SK-N-MC (cell line): ENCODE measurements at places on chromosomes 13 and 19.

GRCh38 chr19:52034051-52034728 lies 6.0 kb upstream of the ZNF614 start:
- DNase-seq, result no peak

DNA sequence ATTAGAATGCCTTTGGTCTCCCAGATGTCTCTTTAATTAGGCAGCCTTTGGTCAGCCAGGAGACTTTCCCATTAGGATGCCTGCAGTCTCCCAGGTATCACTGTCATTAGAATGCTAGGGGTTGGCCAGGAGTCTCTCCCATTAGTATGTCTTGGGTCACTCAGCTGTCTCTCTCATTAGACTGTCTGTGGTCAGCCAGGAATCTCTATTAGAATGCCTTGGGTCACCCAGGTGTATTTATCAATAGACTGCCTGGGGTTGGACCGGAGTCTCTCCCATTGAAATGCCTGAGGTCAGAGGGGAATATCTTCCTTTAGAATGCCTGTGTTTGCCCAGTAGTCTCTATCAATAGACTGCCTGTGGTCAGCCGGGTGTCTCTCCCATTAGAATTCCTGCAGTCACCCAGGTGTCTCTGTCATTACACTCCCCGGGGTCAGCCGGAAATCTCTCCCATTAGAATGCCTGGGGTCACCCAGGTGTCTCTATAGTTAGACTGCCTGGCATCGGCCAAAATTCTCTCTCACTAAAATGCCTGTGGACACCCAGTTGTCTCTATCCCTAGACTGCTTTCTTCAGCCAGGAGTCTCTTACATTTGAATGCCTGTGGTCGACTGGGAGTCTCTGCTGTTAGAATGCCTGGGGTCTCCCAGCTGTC lies 1460.3 kb downstream of the UQCRFS1 start:
- DNase-seq, result no peak

DNA sequence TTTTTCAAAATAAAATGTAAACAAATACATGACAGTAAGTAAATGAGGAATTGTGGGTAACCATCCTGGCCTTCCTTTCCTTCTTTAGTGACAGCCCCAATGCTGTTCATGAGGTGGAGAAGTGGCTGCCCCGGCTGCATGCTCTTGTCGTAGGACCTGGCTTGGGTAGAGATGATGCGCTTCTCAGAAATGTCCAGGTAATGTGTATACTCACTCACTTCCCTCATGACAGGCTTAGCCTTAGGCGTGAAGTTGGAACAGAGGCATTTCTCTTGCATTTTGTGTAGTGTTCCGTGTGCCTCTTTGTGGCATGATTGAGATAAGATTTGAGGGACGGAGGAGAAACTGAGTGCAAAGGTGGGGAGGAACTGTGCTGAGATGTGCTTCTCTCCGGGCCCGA lies 12.0 kb downstream of the NAXD start:
- no peak for DNase-seq

DNA sequence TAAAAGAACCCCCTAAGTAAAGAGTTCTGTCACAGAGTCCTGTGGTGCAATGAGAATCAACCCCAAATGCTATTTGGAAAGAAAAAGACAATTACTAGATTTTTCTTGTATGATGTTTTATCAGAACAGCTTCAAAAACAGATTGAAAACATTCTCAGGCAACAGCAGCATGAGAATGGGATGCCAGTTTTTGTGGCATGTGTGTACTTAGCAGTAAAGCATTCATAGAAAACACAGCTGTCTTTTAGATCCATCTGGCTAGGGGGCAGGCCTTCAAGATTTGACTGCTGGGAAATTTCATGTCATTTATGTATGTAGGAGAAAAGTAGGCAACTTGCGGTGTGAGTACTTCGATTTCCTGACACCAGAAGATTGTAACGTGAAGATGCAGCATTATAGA lies 170.5 kb upstream of the HTR2A start:
- DNase-seq, result no peak

DNA sequence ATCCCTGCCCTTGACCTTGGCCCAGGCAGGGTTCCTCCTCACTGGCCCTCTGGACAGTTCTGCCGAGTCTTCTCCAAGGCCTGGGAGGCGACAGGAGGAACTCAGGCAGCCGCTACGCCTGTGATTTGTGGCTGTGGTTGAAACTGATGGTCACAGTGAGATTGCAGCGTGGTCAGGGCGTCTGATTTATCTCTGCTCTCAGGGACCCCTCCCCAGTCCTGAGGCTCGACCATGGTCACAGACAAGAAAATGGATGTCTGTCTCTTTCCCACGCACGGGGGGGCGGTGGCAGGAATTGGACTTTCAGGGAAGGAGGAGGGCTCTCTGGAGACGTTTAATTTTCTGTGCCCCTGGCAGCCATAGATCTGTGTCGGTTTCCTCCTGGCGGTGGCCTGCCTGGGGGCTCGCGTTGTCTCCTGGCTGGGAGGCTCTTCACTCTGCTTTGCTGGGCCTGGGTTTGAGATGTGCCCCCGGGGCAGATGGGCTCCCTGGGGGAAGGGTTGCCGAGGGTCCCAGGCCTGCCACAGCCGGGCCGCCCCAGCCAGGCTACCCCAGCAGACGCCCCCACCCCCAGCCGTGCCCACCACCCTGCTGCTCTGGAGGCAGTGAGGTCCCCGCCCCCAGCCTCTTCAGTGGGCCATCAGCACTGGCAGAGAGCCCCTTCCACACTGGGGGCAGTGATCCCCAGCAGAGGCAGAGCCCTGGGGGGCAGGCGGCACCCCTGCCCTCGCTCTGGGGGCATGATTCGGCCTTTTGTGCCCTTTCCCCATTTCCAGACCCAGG lies 167.4 kb downstream of the KDM4B start:
- no peak for DNase-seq

DNA sequence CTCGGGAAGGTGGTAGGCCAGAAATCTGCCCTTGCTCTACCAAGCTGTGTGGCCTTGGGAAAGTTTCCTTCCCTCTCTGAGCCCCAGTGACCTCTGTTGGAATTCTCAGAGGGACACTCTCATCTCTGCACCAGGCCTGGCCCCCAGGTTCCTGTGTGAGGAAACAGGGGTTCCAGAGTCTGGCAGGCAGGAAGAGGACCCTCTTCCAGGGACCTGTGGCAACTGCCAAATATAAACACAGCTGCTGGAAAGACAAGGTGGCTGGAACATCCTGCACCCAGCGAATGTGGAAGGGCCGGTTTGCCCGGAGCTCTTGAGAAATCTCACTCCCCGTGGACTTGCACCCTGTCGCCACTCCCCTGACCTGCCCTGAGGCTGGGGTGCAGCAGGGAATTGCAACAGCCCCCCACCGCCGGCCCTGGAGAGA lies 52.8 kb downstream of the GADD45B start:
- no peak for DNase-seq

- DNase-seq, result no peak
These were observed 99.8 kb downstream of the GPR12 start for GRCh38 chr13:26660766-26661165.

DNA sequence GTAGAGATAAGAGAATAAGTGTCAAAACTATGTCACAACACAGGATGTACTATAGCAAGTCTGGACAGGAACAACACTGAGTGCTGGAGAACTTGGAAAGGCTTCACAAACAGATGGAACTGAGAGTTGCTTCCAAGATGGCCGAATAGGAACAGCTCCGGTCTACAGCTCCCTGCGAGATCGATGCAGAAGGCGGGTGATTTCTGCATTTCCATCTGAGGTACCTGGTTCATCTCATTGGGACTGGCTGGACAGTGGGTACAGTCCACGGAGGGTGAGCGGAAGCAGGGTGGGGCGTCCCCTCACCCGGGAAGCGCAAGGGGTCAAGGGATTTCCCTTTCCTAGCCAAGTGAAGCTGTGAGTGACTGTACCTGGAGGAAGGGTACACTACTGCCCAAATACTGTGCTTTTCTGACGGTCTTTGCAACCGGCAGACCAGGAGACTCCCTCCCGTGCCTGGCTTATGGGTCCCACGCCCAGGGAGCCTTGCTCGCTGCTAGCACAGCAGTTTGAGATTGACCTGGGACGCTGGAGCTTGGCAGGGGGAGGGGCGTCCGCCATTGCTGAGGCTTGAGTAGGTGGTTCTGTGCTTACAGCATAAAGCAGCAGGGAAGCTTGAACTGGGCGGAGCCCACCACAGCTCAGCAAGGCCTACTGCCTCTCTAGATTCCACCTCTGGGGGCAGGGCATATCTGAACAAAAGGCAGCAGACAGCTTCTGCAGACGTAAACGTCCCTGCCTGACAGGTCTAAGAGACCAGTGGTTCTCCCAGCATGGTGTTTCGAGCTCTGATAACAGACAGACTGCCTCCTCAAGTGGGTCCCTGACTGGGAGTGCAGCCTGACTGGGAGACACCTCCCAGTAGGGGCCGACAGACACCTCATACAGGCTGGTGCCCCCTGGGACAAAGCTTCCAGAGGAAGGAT lies 46.0 kb downstream of the USP12 start:
- DNase-seq, result no peak

GRCh38 chr13:88887045-88887662 lies 1216.0 kb downstream of the SLITRK5 start:
- DNase-seq, result no peak

- no peak for DNase-seq
These were observed 7.9 kb upstream of the RASA3 start for GRCh38 chr13:114140131-114140905.
